Lung microvascular endothelial cell (primary cell): ENCODE measurements at places on chromosomes 12 and 14.

DNA sequence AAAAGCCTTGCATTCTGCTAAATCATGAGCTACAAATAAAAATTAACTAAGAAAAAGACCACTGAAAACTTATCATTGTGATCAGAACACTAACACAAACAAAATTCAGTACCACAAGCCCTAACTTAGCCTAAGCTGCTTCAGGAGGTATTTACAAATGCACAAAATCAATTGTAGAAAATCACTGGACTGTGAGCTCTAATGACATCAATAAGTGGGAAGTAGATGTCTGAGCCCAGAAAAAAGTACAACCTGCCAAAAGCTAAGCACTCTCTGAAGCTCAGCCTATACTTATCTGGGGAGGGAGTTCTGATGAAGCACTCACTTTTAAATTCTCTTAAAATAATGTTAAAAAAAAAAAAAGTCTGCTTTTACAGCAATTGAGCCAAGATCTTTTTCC, 92.9 kb downstream of the SLCO1B1 start:
- DNase-seq, result no peak

DNA sequence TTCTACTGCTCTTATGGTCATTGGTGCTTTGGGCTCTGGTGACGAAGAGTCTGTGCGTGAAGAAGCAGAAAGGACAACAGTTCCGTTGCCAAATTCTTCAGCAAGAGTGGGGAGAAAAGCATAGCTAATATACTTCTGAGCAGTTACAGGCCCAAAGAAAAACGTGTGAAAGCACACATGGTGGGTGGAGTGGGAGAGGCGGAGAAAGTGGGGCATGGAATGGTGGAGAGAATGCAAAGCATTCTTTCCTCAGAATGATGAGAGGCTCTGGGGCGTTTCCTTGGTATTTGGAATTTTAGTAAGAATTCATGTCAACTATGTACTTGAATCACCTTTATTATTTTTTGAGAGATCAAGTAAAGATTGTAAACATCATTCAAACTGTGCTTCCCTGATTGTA, 396.1 kb downstream of the NAV3 start:
- DNase-seq, result no peak

DNA sequence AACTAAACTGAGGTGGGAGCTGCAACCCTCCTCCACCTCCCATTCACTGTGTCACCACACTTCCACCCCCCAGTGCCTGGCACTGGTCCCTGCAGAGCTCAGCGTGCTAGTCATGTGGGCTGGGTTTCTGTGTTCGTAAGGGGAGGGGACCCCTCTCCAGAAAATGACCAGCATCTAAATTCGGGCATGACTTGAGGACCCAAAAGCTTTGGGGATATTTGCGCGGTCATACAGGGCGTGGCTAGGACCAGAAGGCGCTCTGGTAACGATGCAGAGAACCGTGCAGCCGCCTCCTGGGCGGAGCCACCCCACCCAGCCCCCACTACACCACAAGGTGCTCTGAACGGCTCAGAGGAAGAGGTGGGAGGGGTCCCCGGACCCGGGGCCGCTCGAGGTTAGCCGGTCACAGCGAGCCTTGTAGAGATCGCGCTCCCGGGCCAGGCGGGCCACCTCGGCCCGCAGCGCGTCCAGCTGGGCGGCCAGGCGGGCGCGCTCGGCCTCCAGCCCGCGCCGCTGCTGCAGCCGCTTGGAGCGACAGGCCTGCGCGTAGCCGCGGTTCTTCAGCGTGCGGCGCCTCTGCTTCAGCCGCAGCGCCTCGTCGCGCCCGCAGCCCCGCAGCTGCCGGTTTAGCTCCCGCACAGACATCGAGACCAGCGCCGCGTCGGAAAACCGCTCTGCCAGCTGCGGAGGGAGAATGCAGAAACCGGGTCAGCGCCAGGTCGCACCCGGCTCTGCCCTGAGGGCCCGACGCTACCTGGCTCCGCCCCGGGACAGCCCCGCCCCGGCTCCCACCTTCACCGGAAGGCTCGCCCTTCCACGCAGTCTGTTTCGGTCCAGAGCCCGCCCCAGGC, 9.8 kb downstream of the CPNE6 start:
- DNase-seq, result peak; percentile 22

DNA sequence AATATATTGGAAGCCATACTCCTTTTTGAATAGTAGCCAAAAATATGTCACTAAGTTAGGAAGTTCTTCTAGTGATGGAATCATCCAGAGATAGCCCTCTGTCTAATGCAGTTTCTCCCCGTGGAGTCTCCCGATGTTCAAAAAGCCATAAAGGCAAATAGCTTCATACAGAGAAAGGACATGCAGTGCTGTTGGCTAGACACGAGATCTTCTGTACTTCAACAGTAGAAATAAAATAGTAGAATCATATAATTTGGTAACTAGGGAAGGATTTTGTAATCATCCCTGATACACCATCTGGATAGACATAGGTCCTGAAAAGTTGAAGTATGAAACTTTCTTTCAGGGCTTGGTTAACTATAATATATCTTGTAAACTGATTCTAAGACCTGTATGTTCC, 27.6 kb downstream of the LRFN5 start:
- no peak for DNase-seq

- peak; percentile 66 for DNase-seq
Measured at GRCh38 chr12:25615119-25615518, 62.0 kb upstream of the LMNTD1 start.

- no peak for DNase-seq
Measured at GRCh38 chr14:64218344-64219240, 75.6 kb downstream of the ESR2 start.

GRCh38 chr14:94601884-94602391, 10.3 kb upstream of the SERPINA3 start:
- DNase-seq, result peak; percentile 72

DNA sequence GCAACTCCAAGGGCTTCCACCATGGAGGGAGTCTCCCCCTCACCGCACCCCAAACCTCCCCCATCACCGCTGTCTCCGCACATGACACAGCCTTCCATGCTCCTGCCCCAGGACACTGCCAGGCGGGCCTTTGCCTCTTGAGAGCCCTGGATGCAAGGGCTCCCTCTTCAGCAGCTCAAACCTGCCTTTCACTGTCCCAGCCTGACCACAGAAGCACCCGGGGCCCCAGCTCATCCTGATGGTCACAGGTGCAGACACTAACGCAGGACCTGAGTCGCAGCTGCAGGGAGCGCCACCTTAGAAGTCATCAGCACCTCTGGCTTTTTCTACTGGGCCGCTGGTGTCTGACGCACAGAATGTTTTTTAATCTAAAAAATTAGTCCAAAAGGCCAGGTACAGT, 54.0 kb downstream of the SYNE3 start:
- no peak for DNase-seq

GRCh38 chr12:3044141-3044630, 33.0 kb upstream of the TSPAN9 start:
- no peak for DNase-seq

GRCh38 chr14:105343194-105343593, 28.6 kb downstream of the PACS2 start:
- peak; percentile 52 for DNase-seq

DNA sequence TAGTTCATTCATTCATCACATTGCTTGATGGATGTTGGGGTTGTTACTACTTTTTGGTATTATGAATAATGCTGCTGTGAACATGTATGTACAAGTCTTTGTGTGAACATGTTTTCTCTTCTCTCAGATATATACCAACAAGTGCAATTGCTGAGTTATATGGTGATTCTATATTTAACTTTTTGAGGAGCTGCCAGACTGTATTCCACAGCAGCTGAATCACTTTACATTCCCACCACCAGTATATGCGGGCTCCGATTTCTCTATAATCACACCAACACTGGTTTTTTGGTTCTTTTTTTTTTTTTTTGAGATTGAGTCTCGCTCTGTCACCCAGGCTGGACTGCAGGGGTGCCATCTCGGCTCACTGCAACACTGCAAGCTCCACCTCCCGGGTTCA, 22.2 kb upstream of the PLEKHG6 start:
- no peak for DNase-seq

DNA sequence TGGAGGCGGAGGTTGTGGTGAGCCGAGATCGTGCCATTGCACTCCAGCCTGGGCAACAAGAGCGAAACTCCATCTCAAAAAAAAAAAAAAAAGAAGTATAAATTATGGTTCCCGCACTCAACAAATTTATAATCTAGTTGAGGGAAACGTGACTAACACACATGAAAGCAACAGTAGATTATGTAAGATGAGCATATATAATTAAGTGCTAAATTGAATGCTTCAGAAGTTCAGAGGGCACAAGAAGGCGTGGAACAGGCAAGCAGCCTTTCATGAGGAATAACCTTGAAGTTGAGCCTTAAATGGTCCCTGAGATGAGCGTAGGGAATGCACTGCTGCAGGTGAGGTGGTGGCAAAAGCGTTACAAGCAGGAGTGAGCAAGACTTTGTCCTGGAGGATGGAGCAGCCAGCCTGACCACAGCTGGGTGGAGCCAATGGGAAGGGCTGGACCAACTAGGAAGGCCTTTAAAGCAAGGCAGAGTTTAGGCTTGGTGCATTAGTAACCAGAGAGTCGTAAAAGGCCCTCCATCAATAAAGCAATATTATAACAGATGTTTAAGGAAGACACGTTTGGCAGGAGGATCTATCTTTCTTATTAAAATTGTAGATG, 30.6 kb upstream of the TUBA1A start:
- DNase-seq, result no peak

DNA sequence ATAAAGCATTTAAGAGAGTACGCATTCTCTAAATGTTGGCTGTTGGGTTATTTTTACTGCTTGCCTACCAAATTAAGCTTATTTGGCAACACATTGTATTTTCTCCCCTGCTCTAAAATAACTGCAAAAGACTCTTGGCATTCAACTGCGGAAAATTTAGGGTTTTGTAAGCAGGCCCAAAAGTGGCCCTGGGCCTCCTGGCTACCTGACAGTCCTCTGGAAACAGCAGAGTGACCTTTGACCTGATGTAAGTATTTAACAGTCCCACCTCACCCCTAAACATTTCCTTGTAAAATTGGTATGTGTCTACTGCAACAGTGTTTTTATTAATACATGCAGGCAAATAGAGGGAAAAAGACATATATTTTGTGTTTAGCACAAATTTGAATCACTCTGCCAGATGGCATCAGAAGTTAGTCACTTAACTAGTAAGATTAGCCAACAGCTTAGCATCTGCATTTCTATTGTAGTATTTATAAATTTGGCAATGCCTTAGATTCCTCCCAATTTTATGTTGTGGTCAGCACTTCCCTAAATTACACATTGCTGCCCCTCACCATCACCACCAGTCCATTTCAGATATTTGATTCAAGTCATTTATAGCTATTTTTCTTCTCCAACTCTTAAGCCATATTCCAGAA, 11.2 kb downstream of the LLPH start:
- DNase-seq, result no peak

- DNase-seq, result no peak
Measured at GRCh38 chr14:36515105-36515593, 4.9 kb downstream of the NKX2-1 start.

- DNase-seq, result no peak
Measured at GRCh38 chr12:57319678-57320469, 68.9 kb upstream of the STAC3 start.

- no peak for DNase-seq
Measured at GRCh38 chr12:84756961-84757360, 155.6 kb downstream of the SLC6A15 start.

DNA sequence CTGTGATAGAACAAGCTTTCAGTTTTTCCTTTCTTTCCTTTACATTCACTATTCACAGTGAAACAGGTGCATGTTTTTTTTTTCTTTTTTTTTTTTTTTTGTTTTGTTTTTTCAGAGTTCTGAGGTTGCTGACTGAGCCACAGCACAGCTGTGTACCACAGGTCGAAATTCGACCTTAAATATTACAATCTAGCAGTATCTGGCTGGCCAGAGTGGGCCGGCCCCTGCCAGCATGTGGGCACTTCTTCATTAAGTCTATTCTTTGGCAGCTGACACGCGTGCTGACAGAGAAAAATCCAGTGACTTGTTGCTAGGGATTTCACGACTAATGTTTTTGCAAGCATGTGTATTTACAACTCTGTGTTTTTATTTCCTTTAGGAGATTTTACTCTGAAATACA, 33.9 kb downstream of the FBXO33 start:
- DNase-seq, result no peak

DNA sequence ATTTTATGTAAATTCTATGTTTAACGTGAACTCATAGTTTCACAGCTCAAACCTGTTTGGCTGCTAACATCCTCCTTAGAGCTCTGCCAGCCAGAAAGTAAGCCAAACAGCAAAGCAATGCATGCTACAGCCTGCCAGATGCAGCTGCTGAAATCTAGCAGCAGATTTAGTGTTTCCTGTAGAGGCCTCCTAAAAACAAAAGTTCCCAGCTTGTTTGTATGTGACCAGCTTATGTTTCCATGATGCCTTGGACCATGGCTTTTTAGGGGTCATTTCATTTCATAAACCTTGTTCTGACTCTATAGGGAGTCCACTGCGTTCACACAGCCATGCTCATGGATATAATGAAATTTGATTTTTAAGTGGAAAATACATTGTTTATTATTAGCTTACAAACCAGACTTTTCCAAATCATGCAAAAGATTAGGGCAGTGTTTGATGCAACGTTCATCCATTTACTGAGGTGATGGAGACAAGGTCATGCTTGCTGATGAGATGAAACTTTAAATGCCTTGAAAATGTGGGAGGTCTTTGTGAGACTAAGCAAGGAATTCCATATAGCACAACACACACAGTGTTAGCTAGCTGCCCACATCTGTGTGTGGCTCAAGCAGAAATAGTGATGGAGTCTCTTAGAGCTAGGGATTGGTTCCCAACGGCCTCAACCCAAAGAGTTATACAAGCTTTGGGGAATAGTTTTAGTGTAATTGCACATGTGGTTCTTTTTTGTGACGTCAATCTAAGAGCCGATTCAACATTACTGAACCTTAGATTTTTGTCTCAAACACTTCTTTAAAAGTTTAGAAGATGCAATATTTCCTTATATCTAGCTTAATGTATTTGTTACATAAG, 157.5 kb upstream of the LRIG3 start:
- peak; percentile 47 for DNase-seq

GRCh38 chr12:54598970-54599369, 10.5 kb upstream of the PPP1R1A start:
- DNase-seq, result no peak

GRCh38 chr12:111677186-111677585, 8.6 kb downstream of the BRAP start:
- no peak for DNase-seq

DNA sequence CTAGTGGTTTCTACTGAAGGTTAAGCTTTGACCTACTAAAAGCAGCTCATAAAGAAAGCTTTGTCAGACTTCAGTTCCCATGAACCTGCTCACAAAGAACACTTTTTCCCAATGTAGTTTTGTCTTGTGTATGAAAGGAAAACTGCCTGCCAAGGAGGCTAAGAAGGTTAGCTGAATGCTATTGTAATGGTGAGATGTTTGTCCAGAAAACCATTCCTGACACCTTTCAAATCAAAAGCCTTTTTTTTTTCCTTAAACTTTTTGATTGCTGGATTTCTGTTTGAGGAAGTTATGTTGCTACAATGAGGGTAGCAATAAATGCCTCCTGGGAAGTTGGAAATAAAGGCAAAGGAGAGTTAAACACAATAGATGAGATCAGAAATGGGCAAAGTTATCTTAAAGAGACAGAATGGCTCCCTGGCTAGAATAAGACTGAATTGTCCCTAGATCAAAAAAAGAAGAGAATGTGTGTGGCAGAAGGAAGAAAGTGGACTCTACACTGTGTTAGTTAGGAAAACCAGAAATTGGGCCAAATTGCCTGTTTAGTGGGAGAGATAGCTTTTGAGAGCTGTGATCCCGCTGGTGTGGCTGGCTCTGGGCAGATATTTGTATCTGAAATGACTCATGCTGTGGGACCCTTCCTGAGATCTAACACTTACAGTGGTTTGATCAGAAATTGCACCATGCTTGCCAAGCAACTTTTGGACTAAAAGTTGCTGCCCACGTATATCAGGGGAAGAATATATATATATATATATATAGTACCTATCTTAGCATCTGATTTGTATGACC, 27.5 kb downstream of the TECPR2 start:
- DNase-seq, result peak; percentile 69

GRCh38 chr12:3081886-3082285, 4.7 kb downstream of the TSPAN9 start:
- no peak for DNase-seq
